ENCODE measurements at places on chromosomes 4 and X.

DNA sequence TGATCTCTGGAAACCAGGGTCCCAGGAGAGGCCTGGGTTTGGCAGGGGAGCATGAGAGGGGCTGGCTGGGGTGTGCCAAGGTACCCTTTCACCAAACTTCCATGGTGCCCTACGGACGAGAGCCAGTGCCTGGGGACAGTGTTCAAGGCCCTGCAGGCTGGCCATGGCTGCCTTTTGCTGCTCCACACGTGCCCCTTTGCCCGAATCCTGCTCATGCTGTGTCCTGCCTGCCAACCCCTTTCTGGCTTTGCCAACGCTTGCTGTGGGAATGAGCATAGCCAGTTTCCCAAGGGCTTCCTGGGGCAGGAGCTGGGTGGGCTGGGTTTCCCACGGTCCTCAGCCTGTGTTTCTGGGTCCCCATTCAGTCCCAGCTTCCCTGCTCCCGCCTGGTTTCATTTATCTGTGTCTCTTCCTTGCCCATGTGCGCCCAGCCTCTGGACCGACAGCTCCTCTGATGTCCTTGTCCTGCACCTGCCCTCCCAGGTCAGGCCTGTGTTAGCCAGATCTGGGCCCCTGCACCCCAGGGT is 17.3 kb downstream of the CPZ start:
- no peak for DNase-seq

DNA sequence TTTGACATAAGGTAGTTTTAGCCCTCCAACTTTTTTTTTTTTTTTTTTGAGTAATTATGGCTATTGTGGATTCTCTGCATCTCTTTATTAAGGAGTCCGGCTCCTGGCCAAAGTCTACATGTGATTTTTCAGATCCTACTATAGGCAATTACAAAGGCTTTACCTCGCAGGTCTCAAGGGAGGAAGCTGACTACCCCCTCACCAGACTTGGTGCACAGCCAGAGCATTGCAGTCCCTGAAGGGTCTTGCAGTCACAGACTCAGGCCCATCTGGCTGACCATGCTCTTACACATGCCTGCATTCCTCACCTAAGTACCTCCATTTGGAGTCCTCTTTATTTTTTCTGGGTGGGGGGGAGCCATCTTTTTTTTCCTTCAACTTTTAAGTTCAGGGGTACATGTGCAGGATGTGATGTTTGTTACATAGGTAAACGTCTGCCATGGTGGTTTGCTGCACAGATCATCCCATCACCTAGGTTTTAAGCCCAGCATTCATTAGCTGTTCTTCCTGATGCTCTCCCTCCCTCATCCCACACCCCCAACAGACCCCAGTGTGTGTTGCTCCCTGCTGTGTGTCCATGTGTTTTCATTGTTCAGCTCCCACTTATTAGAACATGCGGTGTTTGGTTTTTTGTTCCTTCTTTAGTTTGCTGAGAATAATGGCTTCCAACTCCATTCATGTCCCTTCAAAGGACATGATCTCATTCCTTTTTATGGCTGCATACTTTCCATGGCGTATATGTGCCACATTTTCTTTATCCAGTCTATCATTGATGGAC is 88.4 kb upstream of the STIM2 start:
- DNase-seq: no peak

DNA sequence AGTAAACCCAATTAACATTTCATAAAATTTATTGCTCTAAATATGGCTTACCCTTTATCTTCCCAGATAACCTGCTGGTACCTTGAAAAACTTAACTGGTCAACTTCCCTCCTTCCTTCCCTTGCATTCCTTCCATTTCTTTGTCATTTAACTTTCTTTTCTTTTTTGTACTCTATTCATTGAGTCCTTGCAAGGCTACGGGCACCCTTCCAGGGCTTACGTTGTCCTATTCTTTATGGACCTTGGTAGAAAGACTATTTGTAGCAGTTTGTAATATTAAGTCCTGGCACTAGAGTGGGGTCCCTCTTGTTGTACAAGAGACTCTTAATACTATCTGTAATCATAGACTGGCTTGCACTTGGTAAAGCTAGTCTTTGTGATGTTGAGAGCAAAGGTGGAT is 8.0 kb upstream of the GATB start:
- no peak for DNase-seq

DNA sequence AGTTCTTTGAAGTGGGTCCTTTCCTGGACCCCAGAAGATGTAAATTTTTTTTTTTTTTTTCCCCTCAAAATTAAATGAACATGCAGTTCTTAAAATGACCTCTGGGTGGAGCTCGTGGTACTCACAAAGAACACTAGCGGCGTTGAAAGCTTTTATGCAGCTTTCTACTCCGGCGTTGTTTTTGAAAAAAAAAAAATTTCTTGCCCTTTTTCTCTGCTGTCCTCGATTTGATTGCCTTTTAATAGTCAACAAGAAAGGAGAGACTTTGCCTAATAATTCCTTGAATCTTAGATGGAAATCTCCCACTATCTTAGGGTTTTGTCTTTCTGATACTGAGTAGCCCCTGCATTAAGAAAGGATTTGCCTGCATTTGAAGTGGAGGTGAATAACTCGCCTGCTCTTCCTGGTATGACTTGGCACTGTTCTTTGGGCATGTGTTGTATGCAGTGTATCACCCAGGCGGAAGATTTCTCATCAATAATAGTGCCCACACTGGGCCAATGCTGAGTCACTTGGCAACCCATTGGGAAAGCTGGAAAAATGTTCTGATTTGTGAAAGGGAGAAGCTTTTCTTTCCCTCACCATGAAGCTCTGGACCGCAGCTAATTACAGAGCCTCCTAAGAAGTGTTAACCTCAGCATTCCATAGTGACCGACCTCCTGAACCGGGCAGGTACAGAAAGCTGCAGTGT is 104.0 kb downstream of the PHEX start:
- DNase-seq: peak; percentile 43

GRCh38 chr4:78476108-78476704 is 75.4 kb upstream of the ANXA3 start:
- no peak for DNase-seq

DNA sequence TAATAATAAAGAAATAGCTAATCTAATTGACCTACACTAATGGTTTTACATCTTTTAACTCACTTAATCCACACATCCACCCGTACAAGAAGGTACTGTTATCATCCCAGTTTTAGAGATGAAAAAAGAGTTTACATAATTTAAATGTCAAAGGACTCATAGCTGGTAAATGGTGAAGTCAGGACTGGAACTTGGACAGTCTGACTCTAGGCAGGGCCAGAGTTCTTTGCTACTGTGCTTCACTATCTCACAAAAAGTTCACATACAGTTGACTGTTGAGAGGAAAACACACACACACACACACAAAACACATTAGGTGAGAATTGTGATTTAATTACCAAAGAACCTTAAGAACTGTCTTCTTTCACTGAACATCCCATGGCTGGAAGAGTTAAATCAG is 71.2 kb upstream of the PRSS48 start:
- DNase-seq: no peak

GRCh38 chr4:158055668-158056067 is 117.2 kb downstream of the GASK1B start:
- no peak for DNase-seq

DNA sequence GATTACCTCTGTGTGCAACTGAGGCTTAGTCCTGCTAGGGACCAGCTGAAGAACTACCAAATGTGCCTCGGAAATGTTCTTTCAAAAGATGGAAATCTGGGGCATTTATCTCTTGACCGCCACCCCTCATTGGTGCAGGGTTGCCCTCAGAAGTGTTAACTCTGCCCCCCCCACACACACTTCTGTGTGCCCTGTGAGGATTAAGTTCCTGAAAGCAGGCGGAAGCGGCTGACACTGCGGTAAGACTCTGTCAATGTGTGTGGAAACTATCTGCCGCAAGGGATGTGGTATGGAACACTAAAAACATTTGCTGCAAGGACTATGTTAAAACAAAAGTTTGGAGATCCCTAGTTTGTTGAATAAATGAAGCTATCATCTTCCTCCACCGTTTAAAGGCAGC is 106.9 kb upstream of the NDP start:
- DNase-seq: no peak

- no peak for DNase-seq
These were observed 43.7 kb downstream of the FHDC1 start for GRCh38 chr4:152979731-152980330.
